Cerebellar cortex (tissue), 1 donor: ENCODE measurements at places on chromosomes 1 and 21.

DNA sequence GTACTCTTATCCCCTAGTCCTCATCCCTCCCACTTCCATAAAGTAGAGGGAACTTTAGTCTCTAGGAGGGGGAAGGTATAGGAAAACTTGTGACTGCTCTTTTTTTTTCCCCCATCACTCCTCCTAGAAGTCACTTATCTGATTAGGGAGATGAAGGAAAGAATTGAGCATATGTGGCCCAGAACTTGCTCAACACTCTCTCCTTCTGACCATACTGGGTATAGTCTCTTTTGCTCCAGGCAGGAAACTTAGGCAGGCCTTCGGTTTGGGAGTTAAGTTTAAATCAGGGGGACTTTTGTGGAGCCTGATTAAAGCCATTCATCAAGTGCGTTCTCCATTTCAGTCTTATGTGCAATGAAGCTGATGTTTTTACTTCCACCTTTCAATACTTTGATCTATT lies 5.8 kb downstream of the UBE2U start:
- DNase-seq, result no peak

GRCh38 chr21:24988941-24989340 lies 618.3 kb downstream of the MRPL39 start:
- no peak for DNase-seq

GRCh38 chr1:47656719-47657685 lies 219.2 kb downstream of the FOXD2 start:
- DNase-seq, result no peak

- no peak for DNase-seq
Observed at GRCh38 chr21:37861561-37861960, 54.7 kb downstream of the KCNJ6 start.

DNA sequence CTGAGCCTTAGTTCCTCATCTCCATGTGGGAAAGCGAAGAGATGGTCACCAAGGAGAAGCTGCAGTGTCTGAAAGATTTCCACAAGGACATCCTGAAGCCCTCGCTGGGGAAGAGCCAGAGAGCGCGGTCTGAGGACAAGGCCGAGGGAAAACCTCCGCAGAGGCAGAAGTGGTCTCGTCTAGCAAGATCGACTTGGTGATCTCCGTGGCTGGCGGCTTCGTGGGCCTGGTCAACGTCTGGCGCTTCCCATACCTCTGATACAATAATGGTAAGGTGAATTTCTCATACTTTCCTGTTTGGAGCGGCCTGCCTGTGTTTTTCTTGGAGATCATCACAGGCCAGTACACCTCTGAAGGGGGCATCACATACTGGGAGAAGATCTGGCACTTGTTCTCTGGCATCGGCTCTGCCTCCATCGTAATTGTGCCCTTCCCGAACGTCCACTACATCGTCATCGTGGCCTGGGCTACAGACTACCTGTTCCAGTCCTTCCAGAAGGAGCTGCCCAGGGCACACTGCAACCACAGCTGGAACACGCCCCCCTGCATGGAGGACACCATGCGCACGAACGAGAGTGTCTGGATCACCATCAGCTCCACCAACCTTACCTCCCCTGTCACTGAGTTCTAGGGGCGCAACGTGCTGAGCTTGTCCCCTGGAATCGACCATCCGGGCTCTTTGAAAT lies 841.1 kb upstream of the TMPRSS15 start:
- no peak for DNase-seq

DNA sequence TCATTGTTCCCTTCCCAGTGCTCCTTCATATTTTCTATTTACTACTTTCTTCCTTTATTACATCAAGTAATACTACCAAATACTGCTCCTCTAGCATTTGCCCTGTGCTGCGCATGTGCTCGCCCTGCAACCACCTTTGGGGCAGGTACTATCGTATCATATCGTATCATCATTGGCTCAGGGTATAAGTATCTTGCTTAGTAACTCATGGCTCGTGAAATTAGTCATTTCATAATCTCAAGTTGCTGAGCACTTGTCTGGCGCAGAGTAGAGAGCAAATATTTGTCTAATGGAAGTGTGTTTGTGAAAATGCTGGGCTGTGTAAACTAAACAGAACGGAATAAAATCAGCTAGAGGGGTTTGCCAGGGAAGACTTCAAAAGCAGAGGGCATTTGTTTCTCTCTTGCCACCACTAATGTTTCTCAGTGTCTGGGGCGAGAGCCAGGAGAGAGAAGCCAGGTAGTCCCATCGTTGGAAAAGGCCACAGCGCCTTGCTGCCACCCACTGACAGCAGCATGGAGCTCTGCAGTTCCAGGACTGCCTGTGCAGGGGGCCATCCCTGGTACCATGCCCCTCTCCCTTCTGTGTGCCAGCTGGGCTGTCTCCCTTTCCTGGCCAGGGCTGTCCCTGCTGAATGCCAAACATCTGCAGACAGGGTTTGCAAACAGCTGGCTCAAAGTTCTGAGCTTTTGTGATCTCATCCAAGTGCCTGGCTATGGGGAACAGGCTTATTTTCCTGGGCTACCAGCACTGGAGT lies 20.0 kb upstream of the CPT2 start:
- DNase-seq, result peak; percentile 42

- peak; percentile 58 for DNase-seq
Observed at GRCh38 chr1:64242895-64243756, 39.7 kb downstream of the UBE2U start.

- no peak for DNase-seq
Observed at GRCh38 chr1:186102547-186103148, 272.4 kb downstream of the TPR start.

- no peak for DNase-seq
Observed at GRCh38 chr1:90957497-90957896, 64.3 kb downstream of the ZNF644 start.

- DNase-seq, result no peak
Observed at GRCh38 chr1:23475134-23475628, 8.8 kb downstream of the ASAP3 start.

GRCh38 chr1:246681900-246682895 lies 42.0 kb upstream of the SCCPDH start:
- DNase-seq, result no peak

- no peak for DNase-seq
Observed at GRCh38 chr1:17207966-17208418, 3.1 kb downstream of the PADI1 start.

GRCh38 chr1:230186003-230186863 lies 119.2 kb downstream of the GALNT2 start:
- no peak for DNase-seq

DNA sequence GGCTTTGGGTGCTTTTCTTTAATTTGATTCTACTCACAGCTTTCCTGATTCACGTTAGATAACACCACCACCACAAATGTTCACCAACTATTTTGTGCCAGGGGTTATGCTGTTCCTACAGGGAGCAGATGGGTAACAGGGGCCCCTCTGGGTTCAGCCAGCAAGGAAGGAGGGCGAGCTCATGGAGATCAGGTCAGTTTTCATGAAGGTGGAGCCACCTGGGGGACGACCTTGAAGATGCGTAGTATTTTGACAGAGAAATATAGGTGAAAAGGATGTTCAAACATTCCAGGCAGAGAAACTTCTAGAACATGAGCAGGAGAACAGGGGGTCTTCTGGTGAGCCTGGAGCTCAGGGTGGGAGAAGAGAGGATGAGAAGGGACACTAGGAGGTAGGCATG lies 28.9 kb downstream of the KIAA0040 start:
- DNase-seq, result no peak

DNA sequence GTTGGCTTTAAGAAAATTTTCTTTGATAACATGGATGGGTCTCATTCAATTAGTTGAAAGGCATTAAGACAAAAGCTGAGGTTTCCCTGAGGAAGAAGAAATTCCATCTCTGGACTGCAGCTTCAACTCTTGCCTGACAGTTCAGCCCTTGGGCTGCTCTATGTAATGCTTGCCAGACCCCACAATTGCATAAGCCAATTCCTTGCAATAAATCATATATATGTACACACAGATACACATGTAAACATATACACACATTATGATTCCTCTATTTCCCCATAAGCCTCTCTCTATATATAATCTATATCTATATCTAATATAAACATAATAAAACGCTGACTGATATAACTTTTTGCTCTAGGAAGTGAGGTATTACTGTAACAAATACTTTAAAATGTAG lies 301.5 kb upstream of the PRMT6 start:
- no peak for DNase-seq

GRCh38 chr1:174850726-174851125 lies 149.0 kb upstream of the CACYBP start:
- DNase-seq, result no peak

GRCh38 chr1:192489748-192490147 lies 85.8 kb upstream of the RGS1 start:
- no peak for DNase-seq

DNA sequence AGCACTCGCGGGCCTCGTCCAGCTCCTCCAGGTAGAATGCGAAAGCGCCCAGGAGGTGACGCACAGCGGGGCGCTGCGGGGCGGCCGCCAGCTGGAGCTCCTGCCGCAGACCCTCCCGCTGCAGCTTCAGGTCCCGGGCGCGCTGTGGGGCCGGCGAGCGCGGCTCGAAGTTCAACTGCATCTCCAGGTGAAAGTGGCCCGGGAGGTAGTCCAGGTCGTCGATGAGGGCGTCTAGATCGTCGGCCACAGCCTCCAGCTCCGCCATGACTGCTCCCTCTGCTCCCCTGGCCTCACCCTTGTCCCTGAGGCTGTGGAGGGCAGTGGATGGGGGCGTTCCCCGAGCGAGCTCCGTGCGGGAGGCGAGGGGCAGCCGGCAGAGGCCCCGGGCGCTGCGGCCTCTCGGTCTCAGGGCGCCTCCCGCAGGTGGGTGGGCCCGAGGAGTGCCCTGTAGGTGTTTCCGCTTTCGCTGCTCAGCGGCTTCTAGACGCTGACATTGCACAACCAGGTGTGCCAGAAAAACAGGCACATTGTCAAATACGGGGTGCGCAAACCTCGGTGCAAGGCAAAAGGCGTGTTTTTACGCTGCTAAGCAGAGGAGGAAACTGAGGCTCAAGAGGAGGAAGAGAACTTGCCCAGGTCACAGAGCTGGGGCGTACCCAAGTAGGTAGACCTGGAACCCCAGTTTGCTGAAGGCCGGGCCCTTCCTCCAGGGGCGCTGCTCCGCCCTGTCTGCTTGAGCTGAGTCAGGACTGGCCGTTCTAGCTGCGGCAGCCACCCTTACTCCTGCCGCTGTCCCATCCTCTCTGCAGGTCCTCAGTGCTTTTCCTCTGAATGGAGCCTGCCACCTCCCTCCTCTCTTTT lies at the start of gene TTC22:
Gene TTC22, minus strand, starts transcription at position 425 of the 861 bp plus-strand sequence. Its CDS starts 160 bp downstream, at position 265.
- DNase-seq, result no peak

DNA sequence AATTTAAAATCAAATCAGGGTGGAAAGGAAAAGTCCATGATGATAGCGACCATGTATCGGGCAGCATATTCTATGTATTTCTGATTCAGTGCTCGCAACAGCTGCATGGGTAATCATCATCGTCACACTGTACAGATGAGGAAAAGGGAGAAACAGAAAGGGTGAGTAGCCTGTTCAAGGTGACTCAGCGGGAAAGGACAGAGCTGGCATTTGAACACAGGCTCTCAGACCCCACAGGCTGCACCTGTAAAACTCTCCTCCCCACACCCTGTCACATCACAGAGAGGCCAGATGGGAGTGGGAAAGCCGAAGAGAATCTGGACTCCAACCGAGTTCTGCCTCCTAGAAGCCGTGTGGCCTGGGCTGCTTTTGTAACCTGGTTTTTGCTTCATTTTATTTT lies 14.0 kb downstream of the RUNX1 start:
- no peak for DNase-seq

GRCh38 chr1:8429549-8430110 lies 111.7 kb downstream of the SLC45A1 start:
- DNase-seq, result peak; percentile 52

DNA sequence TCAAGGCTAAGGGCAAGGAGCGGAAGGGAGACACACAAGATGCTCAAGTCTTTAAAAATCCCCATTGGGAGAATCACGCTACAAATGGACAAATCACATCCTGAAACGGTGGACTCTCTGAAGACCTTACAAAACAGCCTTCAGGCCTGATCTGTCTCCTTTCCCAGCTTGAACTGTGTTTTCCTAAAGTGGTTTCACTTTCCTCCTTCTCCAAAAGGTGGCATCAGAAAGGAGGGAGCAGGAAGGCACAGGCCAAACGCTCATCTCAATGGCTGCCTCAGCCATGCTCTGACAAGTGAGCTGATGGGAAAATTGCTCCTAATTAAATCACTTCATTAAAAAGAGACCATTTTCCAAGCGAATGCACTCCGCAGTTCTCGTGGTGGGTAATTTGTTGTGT lies 47.7 kb downstream of the UTP25 start:
- peak; percentile 95 for DNase-seq

DNA sequence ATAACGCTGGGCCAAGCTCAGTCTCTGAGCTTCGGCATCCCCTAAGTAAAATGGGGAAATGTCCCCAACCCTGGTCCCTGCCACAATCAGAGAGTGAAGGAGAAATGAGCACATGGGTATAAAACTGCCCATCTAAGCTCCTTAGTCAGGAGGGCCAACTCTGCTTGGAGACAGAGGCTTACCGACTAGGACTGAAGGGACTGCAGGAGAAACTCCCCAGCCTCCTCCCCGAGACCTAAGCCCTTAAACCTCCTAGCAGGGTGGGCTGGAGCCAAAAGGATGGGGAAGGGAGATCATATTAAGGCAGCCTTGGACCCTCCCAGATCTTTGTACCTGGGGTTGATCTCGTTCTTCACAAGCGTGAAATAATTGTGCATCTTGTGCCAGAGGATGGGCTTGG lies 5.5 kb downstream of the ETNK2 start:
- no peak for DNase-seq

GRCh38 chr1:178278916-178279686 lies 185.2 kb downstream of the RASAL2 start:
- DNase-seq, result no peak
